Inflammatory macrophage (primary cell): ENCODE measurements at places on chromosomes 7 and 10.

DNA sequence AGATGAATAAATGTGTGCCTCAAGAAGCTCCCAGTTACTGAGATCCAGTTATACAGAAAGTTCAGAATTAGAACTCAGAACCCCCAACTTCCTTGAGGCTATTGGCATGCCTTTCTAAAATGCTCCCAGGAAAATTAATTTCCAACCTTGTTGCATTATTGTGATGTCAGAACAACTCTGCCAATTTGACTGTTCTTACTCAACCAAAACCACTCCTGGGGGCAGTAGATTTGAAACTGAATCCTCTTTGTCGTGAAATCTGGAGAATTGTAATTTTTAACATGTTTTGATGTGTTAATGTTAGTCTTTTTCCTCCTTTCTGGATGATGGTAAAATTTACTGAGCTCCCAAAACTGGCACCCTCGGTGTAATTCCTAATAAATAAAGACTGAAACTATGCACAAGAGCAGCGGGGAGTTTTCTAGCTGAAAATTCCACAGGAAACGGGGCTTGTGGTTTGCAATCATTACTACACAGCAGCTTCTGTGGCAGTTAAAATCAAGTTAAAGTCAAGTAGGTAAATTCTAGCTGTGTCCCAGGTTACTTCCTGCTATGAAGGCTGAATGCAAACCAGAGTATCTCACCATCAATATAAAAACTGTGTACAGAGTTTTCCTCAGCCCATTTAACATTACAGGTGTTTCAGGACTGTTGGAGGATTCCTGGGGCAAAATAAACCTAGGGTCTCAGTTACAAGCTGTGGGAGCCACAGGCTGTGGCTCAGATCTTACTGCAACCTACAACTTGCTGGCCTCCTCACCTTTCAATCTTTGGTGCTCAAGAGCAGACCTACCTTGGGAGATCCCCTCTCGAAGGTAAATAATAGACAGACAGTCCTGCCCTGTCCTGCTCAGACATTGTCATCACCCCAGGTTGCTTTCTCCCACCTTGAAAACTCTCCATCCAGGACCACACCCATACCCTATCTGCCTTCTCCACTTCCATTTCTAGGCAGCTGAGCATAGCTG lies 156.3 kb upstream of the KMT2E start:
- DNase-seq = no peak

- DNase-seq = no peak
Observed at GRCh38 chr7:1818575-1819258, 148.6 kb downstream of the ELFN1 start.

GRCh38 chr10:34213805-34214197 lies 601.3 kb downstream of the PARD3 start:
- DNase-seq = no peak

GRCh38 chr10:11713963-11714362 lies 28.2 kb upstream of the ECHDC3 start:
- no peak for DNase-seq

- no peak for DNase-seq
Observed at GRCh38 chr10:75231672-75232581, 3.8 kb downstream of the COMTD1 start.

GRCh38 chr7:140773104-140773503 lies 76.6 kb downstream of the NDUFB2 start:
- no peak for DNase-seq

GRCh38 chr7:117562759-117563158 lies 82.9 kb downstream of the CFTR start:
- DNase-seq = no peak

DNA sequence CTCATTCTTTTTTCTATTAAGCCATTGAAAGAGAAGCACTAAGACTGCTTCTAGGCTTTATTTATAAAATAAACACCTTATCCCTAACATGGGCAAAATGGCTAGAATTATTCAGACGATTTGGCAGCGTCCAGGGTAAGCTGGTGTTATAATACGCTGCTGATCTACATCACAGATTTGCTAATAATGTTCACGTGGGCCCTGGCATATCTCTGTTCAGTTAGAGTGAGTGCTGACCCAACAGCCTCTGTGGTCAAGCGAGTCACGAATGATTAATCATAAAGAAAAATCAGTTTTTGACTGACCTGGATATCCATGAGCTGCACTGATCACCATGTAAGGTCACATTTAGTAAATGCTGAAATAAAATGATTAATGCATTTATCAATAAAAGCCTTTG lies 28.4 kb upstream of the CBLL1 start:
- DNase-seq = no peak

GRCh38 chr10:68594405-68594804 lies 34.3 kb downstream of the TET1 start:
- no peak for DNase-seq
